ENCODE measurements at places on chromosomes 11 and 22. TPM values are rescaled to one million over a fixed set of nuclear protein-coding genes. Genes with fewer than 3 reads are reported as not detected.

The TRIM48 gene
- total RNA-seq = not detected

The ANO1 gene
- 0.40 TPM for total RNA-seq

The OR52I1 gene
- not detected for total RNA-seq

The CRYBB3 gene
- not detected for total RNA-seq

The CDC45 gene
- 43.0 TPM for total RNA-seq

The SCGB1A1 gene
- total RNA-seq = not detected

The BIK gene
- total RNA-seq = 0.53 TPM

The OR6A2 gene
- total RNA-seq = 0.07 TPM

The OR2AG2 gene
- not detected for total RNA-seq

The ACCSL gene
- total RNA-seq = not detected

The CDC42BPG gene
- 0.33 TPM for total RNA-seq

The HTR3B gene
- total RNA-seq = not detected

The PDGFB gene
- total RNA-seq = 190 TPM

The PNPLA5 gene
- total RNA-seq = not detected

The TRPC6 gene
- 0.15 TPM for total RNA-seq

The MS4A6A gene
- not detected for total RNA-seq

The POU2AF2 gene
- not detected for total RNA-seq

The OPCML gene
- total RNA-seq = not detected

The NOL12 gene
- total RNA-seq = 48.0 TPM

The OR6T1 gene
- total RNA-seq = not detected

The MUC5AC gene
- total RNA-seq = not detected

The SLC22A6 gene
- not detected for total RNA-seq

The JAML gene
- not detected for total RNA-seq

The SERPINH1 gene
- total RNA-seq = 687 TPM

The KRTAP5-4 gene
- total RNA-seq = not detected

The CRYBB2 gene
- total RNA-seq = not detected

The VPS51 gene
- total RNA-seq = 259 TPM

The OR52W1 gene
- not detected for total RNA-seq

The OR10A4 gene
- not detected for total RNA-seq

The BDNF gene
- total RNA-seq = 1.1 TPM

The FAM227A gene
- total RNA-seq = not detected

The MS4A12 gene
- total RNA-seq = not detected

The C11orf86 gene
- not detected for total RNA-seq

The MMP12 gene
- 0.05 TPM for total RNA-seq

The CNTF gene
- total RNA-seq = 0.34 TPM

The YAP1 gene
- 10.3 TPM for total RNA-seq

The LIF gene
- total RNA-seq = 0.49 TPM

The CHADL gene
- total RNA-seq = 3.1 TPM

The ENTHD1 gene
- not detected for total RNA-seq

The ZC3H7B gene
- total RNA-seq = 102 TPM

The CWF19L2 gene
- total RNA-seq = 6.4 TPM

The FAM83F gene
- not detected for total RNA-seq

The SYT13 gene
- total RNA-seq = not detected

The KRTAP5-6 gene
- total RNA-seq = not detected

The DMC1 gene
- total RNA-seq = 0.53 TPM

The MAPK12 gene
- 53.5 TPM for total RNA-seq

The PANX3 gene
- total RNA-seq = not detected

The SUN2 gene
- total RNA-seq = 82.1 TPM

The TMA7B gene
- not detected for total RNA-seq
